Fibroblast of upper back skin (primary cell): ENCODE measurements at places on chromosomes 11 and 22.

DNA sequence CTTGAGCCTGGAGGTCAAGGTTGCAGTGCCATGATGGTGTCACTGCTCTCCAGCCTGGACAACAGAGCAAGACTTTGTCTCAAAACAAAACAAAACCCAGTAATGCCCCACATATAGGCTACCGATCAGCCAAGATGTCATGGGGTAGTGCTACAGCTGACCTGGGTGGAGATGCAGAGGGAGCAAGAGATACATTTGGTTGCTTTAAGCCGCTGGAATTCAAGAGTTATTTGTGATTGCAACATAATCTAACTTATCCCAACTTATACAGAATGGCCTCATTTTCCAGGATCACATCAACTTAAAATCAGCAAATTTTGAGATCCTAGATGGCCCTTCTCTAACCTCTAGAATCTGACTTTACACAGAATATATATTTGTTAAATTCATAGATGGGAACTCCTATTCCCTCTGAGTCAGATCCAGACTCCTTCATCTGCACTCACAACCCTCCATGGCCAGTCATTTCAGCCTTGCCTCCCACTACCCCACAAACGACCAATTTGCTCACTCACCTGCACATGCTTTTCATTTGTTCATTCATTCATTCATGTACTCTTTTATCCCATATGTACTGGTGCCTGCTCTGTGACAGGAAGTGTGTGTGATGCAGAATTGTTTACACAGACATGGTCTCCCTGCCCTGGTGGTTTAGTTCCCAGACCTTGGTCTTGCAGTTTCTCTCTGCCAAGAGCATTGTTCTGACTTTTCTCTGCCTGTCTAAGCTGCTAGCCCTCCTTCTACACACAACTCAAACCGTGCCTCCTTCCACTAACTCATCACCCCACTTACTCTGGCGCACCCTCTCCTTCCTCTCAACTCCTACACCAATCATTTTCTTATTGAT, 24.1 kb upstream of the APLNR start:
- no peak for DNase-seq

DNA sequence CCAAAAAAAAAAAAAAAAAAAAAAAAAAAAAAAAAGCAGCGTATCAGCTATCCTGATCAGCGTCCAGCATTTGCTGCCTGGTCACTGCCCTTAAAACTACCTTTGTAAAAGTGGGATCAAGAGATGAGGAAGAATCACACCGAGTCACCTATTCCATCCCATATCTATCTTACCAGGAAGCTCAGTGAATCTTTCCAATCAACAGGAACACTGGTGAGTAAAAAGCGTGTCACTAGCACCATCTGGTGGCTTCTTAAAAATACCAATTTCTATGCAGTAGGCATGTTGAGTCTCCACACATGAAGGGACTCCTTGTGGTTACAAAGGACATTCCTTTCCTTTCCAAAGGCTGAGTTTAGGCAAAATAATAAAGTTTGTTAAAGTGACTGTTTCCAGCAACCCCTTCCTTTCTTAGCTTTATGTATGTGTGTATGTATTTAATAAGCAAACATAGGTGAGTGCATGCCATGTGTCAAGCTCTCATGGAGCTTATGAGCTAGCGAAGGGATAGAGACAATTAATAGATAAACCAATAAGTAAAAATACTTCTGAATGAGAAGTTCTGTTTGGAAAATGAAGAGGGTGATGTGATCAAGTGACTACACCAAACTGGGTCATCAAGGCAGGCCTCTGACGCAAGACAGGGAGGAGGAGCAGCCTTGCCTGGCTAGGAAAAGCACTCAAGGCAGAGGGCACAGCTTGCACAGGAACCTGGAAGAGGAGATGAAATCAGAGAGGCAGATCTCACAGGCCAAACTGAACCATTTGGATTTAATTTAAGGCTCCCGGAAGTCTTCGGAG, 13.9 kb upstream of the TP53AIP1 start:
- DNase-seq, result peak; percentile 78

DNA sequence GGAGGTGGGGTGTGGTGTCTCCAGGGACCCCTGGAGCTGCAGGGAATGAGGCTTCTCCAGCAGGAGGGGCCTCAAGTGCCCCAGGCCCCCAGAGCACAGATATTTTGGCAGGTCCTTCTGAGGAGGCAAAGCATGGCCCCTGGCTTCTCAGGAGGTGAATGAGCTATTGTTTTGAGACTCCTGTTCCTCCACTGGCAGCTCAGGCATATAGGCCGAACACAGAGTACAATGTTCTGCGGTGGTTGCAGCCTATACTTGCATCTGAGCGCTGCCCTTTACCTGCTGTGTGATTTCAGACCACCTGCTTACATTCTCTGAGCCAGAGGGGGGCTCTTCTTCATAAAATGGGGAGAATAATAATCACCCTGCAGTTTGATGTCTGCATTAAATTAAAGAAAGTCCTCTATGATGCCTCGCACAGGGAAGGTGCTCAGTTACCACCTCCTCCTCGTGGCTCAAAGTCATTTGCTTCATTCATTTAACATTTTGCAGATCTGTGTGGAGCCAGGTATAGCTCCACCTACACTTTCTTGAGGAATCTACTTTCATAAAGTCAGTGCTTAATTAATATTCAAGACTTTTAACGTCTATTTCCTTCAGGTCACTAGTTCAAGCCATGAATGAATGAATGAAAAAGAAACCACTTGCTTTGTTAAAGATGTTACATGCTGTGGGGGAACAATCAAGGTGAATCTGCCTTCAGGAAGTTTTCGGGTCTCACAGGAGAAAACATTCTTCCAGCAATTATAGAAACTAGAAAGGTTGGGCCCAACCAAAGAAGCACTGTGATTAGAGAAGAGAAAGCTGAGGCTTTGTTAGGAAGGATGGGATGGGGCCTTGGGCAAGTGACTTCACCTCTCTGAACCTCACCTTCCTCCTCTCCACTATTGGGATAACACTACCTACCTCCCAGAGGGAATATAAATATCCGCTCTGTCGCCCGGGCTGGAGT, 68.4 kb downstream of the ADAMTS15 start:
- no peak for DNase-seq

DNA sequence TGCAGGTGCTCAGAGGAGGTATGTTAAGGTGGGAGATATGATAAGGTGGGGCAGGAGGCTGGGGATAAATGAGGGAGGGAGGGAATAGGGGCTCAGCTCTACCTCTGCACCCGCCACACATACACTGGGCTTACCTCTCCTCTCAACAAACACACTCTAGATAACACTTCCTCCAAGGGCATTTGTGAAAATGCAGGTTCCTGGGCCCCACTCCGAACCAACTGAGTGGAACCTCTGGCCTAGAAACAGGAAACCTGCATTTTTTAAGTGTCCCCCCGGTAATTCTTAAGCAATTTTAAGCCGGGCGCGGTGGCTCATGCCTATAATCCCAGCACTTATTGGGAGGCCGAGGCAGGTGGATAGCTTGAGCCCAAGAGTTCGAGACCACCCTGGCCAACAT, 46.5 kb upstream of the CD5 start:
- DNase-seq, result no peak

GRCh38 chr11:103541186-103541795, 432.1 kb downstream of the DYNC2H1 start:
- DNase-seq, result no peak

GRCh38 chr22:30825711-30826505, 131.2 kb downstream of the OSBP2 start:
- no peak for DNase-seq
